ENCODE measurements at places on chromosomes 5 and 9.

DNA sequence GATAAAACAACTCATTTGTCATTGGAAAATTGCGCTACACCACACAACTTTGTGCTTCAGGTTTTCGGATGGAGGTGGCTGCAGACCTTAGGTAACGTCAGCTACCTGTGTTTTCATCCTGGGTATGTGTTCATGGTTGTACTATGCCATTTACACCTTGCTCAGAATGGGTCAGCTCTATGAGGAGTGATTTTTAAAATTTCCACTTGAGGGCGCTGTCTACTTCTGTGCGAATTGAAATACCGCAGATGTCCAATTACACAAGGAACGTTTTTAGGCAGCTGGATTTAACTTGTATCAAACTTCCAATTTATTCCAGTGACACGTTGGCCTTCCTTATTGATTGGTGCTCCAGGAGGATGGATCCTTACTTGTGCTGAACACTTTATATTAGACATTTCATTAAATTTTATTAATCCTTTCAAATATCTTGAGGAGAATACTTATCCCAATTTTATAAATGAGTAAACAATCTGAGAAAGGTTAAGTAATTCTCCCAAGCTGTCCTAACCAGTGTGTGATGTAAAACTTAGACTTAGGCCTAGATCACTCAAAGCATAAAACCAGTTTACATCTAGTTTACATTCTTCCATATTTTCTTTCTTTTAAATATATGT, 23.4 kb downstream of the DMRTA1 start:
- no peak for DNase-seq

- no peak for DNase-seq
Measured at GRCh38 chr9:96665789-96666188, 10.7 kb upstream of the PRXL2C start.

DNA sequence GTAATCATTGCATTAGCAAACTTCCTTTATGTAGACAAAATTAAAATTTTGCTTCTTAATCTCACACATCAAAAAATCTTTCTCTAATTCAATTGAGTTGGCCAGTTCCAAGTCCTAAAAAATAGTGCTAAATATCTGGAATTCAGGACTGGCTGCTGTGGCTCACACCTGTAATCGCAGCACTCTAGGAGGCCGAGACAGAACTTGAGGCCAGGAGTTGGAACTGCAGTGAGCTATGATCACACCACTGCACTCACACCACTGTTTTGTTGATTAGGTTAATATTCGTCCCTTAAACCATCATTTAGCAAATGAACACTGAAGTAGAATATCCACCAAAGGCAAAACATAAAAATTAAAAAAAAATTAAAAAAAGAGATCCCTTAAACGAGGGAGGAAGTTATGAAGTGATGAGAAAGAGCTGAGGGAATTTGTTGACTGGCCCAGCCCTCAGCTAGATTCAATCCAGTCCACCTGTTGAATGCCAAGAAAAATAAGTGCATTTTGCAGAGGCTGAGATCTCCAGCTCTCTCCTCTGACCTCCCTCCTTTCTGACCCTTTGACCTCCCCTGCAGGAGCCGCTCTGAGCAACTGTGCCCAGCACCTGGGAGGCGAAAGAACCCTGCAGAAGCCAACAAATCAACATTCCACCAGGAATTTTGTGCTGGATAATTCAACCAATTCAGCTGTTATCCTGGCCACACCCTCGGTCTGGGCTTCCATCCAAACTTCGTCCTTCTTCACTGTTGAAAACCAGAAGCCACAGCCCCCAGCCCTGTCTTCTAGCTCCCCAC, 96.8 kb downstream of the OR2K2 start:
- DNase-seq: no peak

GRCh38 chr5:16615741-16616535, 859 bp downstream of the RETREG1 start:
- DNase-seq: no peak

GRCh38 chr5:66551338-66551737, 44.9 kb upstream of the MAST4 start:
- no peak for DNase-seq

DNA sequence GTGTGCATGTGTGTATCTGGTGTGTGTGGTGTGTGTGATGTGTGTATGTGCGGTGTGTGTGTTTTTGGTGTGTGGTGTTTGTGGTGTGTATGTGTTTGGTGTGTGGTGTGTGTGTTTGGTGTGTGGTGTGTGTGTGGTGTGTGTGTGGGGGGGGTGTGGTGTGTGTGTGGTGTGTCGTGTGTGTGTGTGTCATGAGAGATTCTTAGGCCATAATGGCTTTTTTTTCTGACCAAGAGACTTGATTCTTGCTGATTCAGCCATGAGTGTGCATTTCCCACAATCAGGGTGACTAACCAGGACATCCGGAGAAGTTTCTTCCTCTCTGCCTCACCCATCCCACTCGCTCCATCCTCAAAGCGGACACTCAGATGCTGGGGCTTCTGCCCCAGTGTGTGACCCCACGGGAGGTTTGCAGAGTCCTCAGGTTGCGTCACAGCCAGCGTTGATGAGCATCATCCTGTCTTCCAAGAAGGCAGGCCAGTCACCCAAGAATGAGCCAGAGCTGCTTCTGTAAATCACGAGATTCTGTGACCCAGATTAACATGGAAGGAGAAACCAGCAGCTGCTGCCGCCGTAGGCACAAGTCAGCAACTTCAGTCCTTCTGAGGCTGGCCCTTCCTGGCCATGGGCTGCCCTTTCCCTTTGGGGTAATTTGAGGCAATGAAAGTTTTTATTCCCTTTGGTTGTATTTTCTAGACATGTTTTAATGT, 12.5 kb upstream of the CTSL start:
- no peak for DNase-seq

DNA sequence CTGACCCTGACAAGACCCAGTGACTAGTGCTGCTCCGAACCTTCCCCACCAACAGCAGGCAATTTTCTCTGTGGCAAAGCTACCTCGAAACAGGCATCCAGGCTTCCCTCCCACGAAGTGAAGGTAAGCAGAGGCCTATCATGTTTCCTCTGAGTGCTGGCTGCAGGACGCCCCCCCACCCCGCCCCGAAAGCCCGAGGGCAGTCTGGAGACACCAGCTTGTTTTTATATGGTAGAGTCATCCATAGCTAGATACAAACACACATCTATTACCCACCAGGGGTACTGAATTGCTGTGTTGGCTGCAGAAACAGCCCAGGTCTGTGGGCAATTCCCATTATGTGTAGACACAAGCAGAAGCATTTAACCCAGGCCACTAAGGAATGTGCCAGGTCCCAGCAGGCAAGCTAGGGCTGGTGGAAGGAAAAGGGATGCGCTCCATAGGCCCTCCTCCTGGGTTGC, 40.4 kb downstream of the LIX1 start:
- no peak for DNase-seq

DNA sequence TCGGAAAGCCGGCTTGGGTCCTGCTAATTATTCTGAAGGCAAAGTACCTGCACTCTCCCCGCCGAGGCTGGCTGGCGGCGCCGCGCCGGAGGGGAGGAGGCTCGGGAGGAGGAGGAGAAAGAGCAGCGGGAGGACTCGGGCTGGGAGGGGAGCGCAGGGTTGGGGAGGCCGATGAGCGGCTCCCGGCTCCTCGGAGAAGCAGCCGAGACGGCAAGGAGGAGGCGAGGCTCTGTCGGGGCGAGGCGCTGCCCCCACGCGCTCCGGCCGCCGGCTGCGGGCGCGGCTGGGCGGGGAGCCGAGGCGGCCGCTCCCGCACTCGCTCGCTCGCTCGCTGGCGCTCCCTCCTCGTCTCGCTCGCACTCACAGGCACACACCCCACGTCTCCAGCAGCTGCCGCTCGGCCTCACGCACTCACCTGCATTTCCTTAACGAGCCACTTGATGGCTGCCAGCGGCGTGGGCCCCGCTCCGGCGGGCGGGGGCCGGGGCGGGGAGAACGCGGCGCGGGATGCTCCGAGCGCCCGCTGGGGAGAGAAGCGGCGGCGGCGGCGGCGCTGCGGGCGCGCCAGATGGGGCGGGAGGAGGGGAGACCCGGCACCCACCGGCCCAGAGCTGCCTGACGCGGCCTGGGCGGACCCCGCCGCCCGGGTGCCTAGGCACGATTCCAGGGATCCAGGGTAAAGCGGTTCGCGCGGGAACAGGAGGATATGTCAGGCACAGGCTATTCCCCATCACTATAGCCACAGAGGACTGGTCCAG, at the start of gene PTPRD:
Gene PTPRD (minus strand): TSS at position 362 of the 758 bp plus-strand sequence.
- no peak for DNase-seq

DNA sequence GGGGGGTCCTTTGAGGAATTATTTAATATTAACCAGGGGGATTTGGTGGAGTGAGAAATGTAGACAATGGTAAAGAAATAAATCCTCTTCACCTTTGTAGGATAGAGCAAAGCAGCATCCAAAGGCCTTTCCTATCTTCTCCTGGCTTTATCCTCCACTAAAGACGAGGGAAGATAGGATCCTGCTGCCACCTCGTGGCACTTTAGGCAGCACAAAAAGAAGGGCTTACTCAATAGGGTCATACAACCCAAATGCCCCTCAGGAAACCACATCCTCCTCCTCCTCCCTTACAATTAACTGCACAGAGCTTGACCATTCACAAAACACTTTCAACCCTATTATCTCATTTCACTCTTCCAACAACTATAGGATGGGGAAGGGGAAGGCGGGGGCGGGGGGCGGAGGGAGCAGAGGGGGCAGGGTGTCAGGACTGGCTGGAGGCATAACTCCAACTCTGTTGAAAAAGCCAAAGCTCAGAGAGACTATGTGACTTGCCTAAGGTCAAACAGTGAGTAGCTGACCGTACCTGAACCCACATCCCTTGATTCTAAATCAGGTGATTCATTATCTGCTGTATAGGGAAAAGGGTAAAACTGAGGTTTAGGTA, 45.4 kb upstream of the MYOT start:
- DNase-seq: no peak

GRCh38 chr5:9263656-9264055, 282.2 kb downstream of the SEMA5A start:
- DNase-seq: no peak

GRCh38 chr9:124420991-124421543, 5.8 kb upstream of the PSMB7 start:
- no peak for DNase-seq

GRCh38 chr9:104915753-104916152, 12.2 kb downstream of the ABCA1 start:
- DNase-seq: no peak

- no peak for DNase-seq
Measured at GRCh38 chr5:172348084-172348483, 64.5 kb upstream of the UBTD2 start.

DNA sequence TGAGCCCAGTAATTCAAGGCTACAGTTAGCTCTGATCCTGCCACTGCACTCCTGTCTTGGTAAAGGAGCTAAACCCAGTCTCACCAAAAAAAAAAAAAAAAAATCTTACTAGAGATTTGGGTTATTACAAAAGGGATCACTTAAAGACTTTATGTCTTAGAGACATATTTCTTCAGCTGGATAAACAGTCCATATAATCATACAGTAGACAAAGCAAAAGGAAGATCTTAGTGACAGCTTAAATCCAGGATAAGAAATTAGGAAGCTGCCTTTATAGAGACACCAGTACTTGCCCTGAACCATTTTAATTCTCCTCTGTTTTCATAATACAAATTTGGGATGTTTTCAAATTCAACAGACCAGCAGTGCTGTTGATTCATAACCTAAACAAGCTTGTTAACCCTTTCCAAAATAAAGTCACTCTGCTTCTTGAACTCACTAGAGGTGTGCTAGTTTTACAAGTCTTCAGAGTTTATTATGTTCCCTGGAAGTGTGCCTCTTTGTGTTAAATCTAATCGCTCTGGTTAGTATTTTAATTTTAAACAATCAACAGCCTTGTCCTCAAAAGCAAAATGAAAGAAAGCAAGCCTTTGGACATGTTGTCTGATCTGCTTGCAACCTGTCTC, 255.5 kb downstream of the ARRDC3 start:
- DNase-seq: no peak

- no peak for DNase-seq
Measured at GRCh38 chr9:130034570-130034969, 8.4 kb downstream of the FNBP1 start.

DNA sequence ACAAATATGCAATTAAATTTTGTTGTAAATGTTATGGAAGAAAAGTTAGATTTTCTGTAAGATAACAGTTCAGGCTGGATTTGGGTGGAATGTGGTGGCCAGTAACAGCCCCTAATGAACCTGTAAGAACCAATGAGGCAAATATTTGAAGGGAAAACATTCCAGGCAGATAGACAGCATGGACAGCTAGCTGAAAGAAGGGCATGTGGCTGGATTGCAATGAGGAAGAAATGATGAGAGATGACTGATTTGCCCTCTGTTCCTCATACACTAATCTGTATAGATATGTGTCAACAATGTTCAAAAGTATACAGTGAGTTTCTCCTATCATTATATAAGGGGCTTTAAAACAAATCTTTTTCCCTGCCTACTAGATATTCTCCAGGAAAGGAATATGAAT, 58.8 kb downstream of the MAN2A1 start:
- no peak for DNase-seq

GRCh38 chr9:89803403-89803802, 198.6 kb downstream of the GADD45G start:
- no peak for DNase-seq
